ENCODE measurements at places on chromosomes 7 and 10.
A peak's percentile ranks its signal among the peaks of the same experiment; 100 is the strongest.

DNA sequence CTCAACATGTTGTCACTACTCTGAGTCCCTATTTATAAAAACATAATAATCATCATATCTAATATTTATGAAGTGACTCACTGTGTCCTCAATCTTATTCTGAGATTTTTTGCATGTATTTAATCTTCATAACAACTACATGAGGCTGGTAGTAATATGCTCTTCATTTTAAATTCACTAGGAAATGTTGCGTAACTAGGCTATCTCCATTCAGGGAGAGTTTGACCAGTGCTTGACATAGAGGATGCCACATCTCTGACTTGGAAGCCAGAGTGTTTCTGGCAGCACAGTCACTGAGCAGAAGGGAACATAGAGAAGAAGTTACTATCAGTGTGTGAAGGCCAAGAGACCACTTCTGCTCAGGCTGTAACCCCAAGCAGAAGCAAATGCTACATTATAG, 88.9 kb downstream of the FAM13C start:
- no peak for DNase-seq

DNA sequence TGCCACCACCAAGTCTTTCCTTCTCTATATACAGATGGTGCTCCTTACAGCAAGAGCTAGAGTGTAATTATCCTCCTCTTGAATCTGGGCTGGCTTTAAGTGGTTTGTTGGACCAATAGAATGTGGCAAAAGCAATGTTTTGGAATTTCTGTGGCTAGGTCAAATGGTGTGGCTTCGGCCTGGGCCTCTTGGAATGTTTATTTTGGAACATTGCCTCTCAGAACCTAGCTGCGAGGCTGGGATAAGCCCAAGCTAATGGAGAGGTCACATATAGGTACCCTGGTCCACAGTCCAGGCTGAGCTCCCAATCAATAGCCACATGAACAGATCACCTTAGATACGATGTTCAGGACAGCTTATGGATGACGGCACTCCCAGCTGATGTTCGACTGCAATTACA, 556.7 kb downstream of the TYW1 start:
- no peak for DNase-seq

DNA sequence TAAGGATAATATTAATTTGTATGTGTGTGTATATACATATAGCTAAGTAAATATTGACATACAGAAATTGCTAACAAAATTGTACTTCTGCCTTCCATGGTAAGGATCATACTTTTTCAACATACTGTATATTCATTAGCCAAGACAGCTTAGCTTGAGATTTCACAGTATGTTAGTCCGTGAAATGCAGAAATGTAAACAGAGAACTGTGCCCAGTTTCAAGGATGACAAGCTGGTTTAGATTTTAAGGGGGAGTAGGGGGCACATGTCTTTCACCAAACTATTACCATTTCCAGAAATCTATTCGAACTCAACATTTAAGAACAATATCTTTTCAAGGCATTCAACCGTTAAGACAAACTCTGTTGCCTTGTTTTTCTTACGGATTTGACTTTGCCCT, 182.2 kb downstream of the SORCS1 start:
- DNase-seq: no peak

DNA sequence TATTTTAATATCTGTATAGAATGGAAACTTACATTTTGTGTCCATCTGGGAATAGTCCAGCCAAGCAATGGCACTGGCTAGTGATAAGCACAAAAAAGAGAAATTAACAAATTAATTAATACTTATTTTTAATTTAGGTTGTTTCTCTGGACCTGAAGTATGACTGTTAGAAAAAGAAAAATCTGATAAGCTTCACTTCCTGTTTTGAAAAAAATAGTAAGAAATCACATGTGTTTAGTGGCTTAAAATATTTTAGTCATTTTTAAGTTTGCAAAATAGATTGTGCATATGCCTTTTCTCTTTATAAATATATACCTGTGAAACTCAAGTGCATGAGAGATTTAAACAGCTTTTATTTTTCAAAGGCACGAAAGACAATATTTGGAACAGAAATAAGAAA, 50.1 kb upstream of the CREB5 start:
- DNase-seq: no peak

- DNase-seq: no peak
These were observed 11.6 kb downstream of the VENTX start for GRCh38 chr10:133249094-133249780.

DNA sequence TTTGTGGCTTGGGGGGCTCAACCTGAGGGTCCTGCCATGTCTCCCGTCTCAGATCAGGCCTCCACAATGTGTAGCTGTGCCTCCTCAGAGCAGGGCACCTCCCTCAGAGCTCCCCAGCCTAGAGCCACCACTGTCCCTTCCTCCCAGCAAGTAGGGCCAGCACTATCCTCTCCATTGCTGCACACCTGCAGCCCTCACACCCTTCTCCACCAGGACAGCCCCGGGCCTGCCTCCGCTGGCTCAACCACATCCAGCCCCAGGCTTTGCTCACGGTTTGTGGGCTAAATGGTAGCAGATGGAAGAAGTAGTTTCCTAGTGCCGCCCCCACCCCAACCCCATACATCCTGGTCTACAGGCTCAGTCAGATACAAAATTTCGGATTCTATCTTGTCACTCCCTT, 10.1 kb downstream of the NFKB2 start:
- DNase-seq: no peak

- no peak for DNase-seq
These were observed 261.6 kb downstream of the ZEB1 start for GRCh38 chr10:31580646-31581045.

- DNase-seq: peak; percentile 35
These were observed 86.2 kb upstream of the DYNC1I1 start for GRCh38 chr7:95686109-95686508.

DNA sequence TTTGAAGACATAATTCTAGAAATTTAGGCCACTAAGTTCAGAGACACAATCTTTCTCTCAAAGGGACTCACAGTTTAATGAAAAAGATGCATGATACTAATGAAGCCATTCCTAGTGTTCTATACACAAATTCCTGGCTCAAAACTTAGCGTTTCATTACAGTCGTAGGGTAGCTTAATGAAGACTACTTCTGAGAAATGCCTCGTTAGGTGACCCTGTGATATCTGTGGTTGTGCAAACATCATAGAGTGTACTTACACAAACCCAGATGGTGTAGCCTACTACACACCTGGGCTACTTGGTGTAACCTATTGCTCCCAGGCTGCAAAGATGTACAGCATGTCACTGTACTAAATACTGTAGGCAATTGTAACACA, 488 bp upstream of the CHCHD3 start:
- no peak for DNase-seq

- DNase-seq: no peak
These were observed 158.0 kb upstream of the NPVF start for GRCh38 chr7:25386311-25386744.

GRCh38 chr10:7861509-7862120, 43.3 kb downstream of the TAF3 start:
- DNase-seq: no peak

- no peak for DNase-seq
These were observed 68.8 kb downstream of the ITGB8 start for GRCh38 chr7:20399521-20399920.

All from NCI-H146 (cell line).